ENCODE measurements at places on chromosomes 13 and 19. TPM values are rescaled to one million over a fixed set of nuclear protein-coding genes. Genes with fewer than 3 reads are reported as not detected.

CLEC11A gene
- total RNA-seq = 13.3 TPM

CLDND2 gene
- not detected for total RNA-seq

PEAK3 gene
- total RNA-seq = 0.78 TPM

- H3K27me3 ChIP-seq = no peaks in the 10 kb centered on the region
- no peaks in the 10 kb centered on the region for H3K4me1 ChIP-seq
- no peak overlapping the region for H3K27ac ChIP-seq
- H3K4me3 ChIP-seq = no peak overlapping the region
- H3K36me3 ChIP-seq = no peaks in the 10 kb centered on the region
- DNase-seq = no peak
These were observed 9.7 kb upstream of the FEM1A start for GRCh38 chr19:4781801-4782200.

SYNGR4 gene
- total RNA-seq = not detected
